ENCODE measurements at places on chromosomes 1 and 21.

GRCh38 chr1:87135329-87135712, 193.4 kb upstream of the LMO4 start:
- DNase-seq = no peak

- no peak for DNase-seq
Measured at GRCh38 chr21:17903029-17903806, 84.1 kb upstream of the C21orf91 start.

DNA sequence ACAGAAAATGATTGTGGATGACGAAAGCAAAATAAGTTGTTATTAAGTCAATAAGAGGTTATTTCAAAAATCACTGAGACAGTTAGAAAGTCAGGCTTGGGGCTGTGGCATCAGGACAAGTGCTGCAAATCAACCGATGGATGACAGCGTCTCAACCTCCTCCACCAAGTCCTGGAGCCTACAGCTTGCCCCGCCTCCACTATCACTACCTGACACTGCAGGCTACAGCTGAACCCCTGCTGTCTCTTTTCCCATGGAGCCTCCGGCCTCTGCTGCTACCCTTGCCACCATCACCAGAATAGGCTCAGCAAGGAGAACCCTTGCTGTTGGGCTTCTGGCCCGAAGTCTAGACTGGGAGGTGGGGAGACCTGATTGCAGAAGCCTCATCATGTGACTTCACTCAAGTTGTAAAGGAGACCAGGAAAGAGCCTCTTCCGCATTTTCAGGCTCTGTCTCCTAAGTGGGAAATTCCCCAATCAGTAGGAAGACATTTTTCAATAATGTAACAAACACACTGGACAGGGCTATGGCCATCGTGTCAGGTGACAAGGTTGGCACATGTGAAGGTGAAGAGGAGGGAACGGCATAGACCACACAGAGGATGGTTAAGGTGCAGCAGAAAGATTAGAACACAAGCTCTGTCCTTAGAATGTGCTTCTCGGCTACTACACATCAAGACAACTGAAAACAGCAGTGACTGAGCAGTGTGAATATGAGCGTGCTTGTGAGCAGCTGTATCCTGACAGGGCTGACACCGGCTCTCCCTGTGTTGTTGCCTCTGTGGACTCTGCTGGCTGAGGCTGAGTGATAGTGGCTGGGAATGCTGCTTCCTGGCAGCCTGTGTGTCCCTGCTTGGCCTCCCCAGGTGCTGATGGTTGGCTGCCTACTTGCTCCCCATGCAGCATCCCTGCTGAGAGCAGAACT, 660.7 kb downstream of the PTPRU start:
- no peak for DNase-seq

DNA sequence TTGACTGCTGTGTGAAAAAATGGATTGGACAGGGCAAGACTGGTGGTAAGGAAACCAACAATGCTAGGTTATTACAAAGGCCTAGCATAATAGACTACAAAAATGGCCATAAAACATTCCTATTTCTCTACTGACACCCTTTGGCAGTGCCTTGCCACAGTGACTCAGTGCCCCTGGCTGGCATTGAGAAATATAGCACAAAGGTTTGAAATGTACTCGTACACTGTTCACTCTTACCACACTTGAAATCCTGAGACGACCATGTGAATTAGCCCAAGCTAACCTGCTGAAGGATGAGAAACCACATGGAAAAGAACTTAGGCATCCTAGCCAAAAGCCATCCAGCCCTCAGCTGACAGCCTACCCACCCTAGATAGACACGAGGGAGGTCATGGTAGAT, 149.8 kb upstream of the PALMD start:
- no peak for DNase-seq

DNA sequence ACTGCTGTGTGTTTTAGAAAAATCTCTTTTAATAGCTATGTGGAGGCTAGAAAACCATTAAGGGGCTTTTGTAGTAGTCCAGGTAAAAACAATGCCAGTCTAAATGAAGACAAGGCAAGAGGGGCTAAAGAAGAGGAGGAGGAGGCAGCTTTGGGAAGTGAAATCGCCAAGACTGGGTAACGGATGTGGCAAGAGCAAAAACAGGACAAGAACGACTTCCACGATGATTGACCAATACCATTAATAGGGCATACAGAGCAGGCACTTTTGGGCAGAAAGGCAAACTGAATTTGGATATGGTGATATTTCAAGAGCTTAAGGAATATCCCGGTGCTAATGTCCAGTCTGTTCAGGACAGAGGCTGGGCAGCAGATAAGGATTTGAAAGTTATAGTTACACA, 22.0 kb downstream of the COA6 start:
- DNase-seq = no peak

GRCh38 chr1:184696403-184696802, 58.3 kb downstream of the EDEM3 start:
- DNase-seq = no peak
